ENCODE measurements at places on chromosomes 16 and 17. TPM values are rescaled to one million over a fixed set of nuclear protein-coding genes. Genes with fewer than 3 reads are reported as not detected.

MTSS2 gene
- total RNA-seq = 1.5 TPM

COL1A1 gene
- total RNA-seq = 1.7 TPM

NPIPA7 gene
- 2.4 TPM for total RNA-seq

QRICH2 gene
- total RNA-seq = 5.9 TPM

PRR35 gene
- total RNA-seq = 0.64 TPM

CLDN7 gene
- total RNA-seq = 0.73 TPM

KRT40 gene
- not detected for total RNA-seq

TNFRSF12A gene
- total RNA-seq = 6.4 TPM

PCGF2 gene
- not detected for total RNA-seq

ETV4 gene
- total RNA-seq = 1.4 TPM

KRTAP16-1 gene
- total RNA-seq = not detected

EFCAB5 gene
- 0.42 TPM for total RNA-seq

ASB16 gene
- total RNA-seq = 0.33 TPM

DNA sequence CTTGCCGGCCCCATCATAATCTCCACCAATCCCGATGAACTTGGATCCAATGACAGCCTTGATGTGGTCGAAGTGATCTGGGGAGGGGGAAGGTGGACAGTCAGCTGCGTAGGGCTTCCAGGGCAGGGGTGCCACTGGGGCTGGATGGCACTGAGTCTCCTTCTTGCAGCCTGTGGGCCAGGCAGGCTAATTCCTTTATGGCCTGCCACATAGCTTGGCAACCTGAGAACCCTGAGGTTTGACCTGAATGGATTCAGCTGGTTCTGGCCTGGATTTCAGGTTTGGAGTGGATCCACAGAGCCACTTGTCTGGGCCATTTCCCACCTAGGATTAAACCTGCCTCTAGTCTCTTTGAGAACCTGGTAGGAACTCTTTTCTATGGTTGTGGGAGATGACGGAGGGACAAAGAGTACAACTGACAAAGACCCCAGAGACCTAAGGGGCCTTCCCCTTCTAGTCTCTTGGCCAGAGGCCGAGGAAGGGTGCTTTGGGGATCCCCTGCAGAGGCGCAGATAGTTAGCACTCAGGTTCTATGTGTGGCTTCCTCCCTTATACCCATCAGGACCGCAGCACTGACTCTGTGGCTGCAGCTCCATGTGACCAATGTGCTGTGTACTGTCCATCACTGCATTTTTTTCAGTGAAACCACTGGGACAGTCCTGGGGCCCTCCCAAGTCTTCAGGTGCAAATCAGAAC is 9.2 kb upstream of the DPEP3 start:
- DNase-seq = no peak

DNA sequence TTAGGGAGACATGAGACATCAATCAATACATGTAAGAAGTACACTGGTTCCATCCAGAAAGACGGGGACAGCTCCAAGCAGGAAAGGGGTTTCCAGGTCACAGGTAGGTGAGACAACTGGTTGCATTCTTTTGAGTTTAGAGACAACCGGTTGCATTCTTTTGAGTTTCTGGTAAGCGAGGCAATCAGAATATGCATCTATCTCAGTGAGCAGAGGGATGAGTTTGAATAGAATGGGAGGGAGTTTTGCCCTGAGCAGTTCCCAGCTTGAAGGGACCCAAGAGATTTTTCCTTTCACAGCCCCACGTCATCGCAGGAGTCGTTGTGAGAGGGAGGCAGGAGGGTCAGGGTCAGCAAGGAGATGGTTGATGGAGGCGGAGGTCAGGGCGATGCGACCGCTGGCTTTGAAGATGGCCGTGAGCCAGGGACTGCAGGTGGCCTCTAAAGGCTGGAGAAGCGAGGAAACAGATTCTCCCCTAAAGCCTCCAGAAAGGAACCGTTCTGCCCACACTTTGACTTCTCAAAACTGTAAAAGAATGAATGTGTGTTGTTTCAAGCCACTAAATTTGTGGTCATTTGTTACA is 36.5 kb downstream of the IRF8 start:
- no peak for DNase-seq

- DNase-seq = no peak
These were observed 45.0 kb upstream of the MMP2 start for GRCh38 chr16:55434000-55434399.

GRCh38 chr16:67087803-67088202 is 21.9 kb upstream of the PHAF1 start:
- DNase-seq = no peak

GRCh38 chr16:80931801-80932707 is 74.6 kb downstream of the CMC2 start:
- no peak for DNase-seq

- no peak for DNase-seq
These were observed 54.7 kb upstream of the CIBAR2 start for GRCh38 chr16:85166699-85167588.

- DNase-seq = no peak
These were observed 61.9 kb downstream of the WWP2 start for GRCh38 chr16:69823831-69824563.

GRCh38 chr16:51877686-51878085 is 669.3 kb downstream of the TOX3 start:
- DNase-seq = no peak

DNA sequence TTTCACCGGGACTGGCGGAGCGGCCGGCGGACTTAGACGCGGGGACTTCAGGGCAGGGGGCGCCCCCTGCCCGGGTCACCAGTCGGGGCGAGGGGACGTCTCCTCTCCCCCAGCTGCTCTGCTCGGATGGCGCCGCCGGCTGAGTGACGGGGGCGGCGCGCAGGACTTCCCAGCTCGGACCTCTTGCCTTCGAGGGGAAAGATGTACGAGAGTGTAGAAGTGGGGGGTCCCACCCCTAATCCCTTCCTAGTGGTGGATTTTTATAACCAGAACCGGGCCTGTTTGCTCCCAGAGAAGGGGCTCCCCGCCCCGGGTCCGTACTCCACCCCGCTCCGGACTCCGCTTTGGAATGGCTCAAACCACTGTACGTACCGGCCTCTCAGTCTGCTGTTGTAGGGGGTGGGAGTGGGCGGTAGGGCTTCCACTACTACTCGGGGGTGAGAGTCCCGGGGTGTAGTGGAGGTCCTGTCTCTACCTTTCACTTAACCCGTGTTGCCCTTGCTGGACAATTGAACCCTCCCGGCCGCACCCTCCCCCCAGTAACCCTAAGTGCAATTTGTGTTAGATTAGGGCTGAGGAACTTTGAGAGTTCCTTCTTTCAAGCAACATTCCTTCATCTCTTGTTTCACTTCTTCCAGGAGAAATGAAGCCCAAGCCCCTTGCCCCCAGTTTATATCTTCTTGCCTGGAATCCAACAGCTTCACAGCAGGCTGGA is 21.9 kb downstream of the GJD3 start:
- no peak for DNase-seq

- no peak for DNase-seq
These were observed 24.3 kb downstream of the ITGB3 start for GRCh38 chr17:47277921-47278320.

DNA sequence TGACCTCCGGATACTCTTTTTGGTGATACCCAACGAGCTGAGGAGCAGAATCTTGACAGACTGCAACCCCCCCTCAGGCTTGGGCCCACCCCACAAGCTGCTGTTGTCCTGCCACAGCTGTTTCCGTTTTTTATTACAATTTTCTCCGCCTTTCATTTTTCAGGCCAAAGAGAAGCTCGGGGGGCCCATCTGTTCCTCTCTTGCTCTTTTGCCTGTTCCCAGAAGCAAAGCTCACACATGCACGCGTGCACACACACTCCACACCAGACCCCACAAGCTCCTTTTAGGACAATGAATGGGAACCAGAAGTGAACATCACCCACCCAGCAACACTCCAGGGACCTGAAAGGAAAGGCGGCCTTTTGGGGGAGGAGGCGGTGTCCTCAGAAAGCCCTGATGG is 16.3 kb downstream of the SOX9 start:
- no peak for DNase-seq

- no peak for DNase-seq
These were observed 35.0 kb downstream of the NMT1 start for GRCh38 chr17:45096141-45096540.

- no peak for DNase-seq
These were observed 196.9 kb upstream of the CDH11 start for GRCh38 chr16:65318590-65319257.

DNA sequence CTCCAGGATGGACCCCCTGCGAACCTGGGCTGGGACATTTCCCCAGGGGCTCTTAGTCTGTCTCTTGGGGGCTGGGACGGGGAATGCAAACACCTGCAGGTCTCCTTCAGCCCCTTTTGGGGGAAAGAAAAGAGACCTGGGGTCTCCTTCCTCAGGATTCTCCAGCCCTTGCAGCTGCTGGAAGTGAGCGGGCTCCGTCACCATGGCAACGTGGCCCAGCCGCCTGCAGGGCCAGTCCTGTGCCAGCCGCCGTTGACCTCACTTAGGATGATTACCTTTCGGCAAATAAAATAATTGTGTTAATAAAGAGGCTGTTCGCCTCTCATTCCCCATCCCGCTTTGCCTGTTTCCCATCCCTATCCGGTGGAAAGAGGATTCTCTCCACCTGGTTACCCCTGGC is 25.7 kb downstream of the MRM1 start:
- no peak for DNase-seq

- DNase-seq = no peak
These were observed 358.3 kb upstream of the C16orf82 start for GRCh38 chr16:26708428-26708827.

- no peak for DNase-seq
These were observed at the start of gene VWA3A for GRCh38 chr16:22092143-22092933. Gene VWA3A (plus strand): TSS chr16:22092541. CDS start chr16:22092638, 97 bp downstream.

- peak; percentile 63 for DNase-seq
These were observed 1.1 kb upstream of the TRPV3 start for GRCh38 chr17:3558603-3559269.

DNA sequence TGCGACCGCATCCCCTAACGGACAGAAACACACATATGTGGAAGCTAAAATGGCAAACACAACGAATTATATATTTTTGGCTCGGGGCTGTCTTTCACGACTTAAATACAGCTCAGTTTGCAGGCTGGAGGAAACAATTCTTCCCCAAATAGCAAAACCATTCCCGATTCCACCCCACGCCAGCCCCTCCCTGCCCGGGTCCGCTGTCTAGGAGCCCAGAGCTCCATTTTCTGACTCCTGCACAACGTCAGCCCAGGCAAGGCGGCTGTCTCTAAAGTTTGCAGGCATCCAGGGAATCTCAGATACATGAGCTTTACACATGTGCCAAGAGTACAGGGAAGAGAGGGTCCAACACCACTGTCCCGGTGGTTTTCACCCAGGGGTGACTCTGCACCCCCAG is 110.5 kb downstream of the ADCY9 start:
- no peak for DNase-seq

DNA sequence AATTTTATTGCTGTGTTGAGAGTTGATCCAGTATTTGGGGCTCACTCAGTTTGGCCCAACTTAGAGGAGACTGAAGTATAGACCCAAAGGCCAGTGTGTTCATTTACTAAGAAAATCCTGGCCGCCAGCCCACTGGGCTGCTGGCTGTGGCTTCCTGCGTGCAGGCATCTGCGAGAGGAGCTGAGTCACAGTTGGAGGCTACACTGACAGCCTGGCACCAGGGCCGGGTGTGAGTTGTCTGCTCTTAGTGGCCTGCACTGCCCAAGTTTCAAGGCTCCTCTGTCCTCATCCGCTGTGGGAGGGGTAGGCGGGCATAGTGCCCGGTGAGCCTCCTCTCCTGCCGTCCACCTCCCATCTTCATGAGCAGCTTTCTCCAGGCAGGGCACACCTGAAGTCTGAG is 54.2 kb downstream of the PLD6 start:
- no peak for DNase-seq

DNA sequence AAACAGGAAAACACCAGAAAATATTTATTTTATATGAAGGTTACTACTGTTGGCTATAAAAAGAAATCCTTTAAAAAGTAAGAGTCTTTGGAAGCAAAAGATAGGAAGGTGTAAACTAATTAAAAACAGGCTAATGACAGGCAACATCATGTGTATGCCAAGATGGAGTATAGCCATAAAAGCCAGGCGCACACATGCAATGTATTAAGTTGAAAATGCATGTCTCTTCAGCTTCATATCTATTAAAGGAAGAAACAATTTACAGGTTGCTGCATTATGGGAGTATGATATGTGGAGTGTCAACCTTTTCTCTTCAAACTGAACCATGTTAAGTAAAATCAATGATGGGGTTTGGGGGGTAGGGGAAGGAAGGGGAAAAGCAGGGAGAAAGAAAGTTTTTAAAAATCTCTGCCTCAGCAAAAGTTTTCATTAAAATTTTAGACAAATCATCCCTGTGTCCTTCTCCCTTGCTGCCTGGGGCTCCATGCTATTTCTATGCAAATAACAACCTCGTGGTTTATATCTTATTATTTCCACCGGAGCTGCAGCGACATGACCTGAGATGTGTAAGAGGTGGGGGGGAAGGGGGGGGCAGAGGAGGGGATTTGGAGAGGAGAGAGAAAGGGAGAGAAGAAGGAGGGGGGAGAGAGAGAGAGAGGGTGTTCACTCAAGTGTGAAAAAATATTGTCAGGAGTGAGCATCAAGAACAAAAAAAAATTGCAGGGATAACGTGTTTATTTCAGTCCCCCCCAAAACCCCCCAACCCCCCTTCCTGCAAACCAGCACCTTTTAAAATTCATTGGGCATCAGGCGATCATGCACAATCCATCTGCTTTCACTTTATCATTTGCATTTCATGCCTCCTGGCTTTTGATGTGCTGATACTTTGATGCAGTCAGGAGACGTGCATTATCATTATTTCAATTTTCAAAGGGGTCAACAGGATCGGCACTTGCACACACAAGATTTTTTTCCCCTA is 197.6 kb downstream of the AATF start:
- DNase-seq = no peak

GRCh38 chr16:68487669-68488068 is 39.4 kb upstream of the SMPD3 start:
- DNase-seq = no peak

- peak; percentile 37 for DNase-seq
These were observed 3.3 kb upstream of the COG1 start for GRCh38 chr17:73189417-73190099.
